H9 (cell line): ENCODE measurements at places on chromosomes 2 and 18. TPM values are rescaled to one million over a fixed set of nuclear protein-coding genes. Genes with fewer than 3 reads are reported as not detected.

Gene SCN3A
- total RNA-seq = not detected in 2 replicates

Gene UBR3
- total RNA-seq = 21.9 and 23.8 TPM in 2 replicates

DNA sequence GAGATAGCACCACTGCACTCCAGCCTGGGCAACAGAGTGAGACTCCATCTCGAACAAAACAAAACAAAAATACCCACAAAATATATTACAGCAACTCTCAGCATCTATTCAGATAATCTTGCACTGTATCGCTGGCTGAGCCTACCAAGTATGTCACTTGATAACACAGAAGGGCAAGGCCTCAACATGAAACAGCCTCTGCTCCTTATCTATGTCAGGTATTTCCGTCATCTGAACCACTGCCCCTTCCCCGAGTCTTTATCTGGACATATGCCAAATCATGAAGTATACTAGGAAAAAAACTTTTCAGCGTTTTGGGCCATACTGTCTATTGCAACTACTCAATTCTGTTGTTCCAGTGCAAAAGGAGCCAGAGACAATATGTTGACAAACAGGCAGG lies 17.7 kb downstream of the PDIA6 start:
- DNase-seq = no peak

- DNase-seq = no peak
Measured at GRCh38 chr2:217335341-217335966, 475.6 kb upstream of the TNP1 start.

GRCh38 chr18:33579349-33580215 lies 1.6 kb downstream of the ASXL3 start:
- DNase-seq = no peak
